ENCODE measurements at places on chromosomes 1 and 21.
A peak's percentile ranks its signal among the peaks of the same experiment; 100 is the strongest.

- DNase-seq: no peak
These were observed 61.9 kb downstream of the TBCE start for GRCh38 chr1:235429143-235429542.

- DNase-seq: no peak
These were observed 84.9 kb upstream of the C21orf91 start for GRCh38 chr21:17903929-17904639.

- DNase-seq: no peak
These were observed 664.6 kb downstream of the NCAM2 start for GRCh38 chr21:21662776-21663175.

GRCh38 chr21:42409366-42409765 is 5.7 kb downstream of the UBASH3A start:
- no peak for DNase-seq

DNA sequence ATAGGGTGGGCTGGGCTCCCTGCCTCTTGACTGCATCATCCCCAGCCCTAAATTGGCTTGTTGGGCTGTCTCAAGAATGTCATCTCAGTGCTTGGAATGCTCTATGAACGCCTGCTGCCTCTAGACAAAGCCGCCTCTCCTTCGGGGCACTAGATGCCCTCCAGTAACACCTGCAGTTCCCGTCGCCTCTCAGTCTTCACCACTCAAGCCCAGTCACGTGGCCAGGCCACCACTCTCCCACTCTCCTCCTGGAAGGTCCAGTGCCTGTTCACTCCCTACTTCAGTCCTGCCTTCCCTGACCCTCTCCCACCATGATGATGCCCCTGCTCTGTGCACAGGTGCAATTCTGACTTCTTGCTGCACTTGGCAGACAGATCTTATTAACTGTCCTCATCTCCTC is 7.0 kb downstream of the TAS1R2 start:
- no peak for DNase-seq

DNA sequence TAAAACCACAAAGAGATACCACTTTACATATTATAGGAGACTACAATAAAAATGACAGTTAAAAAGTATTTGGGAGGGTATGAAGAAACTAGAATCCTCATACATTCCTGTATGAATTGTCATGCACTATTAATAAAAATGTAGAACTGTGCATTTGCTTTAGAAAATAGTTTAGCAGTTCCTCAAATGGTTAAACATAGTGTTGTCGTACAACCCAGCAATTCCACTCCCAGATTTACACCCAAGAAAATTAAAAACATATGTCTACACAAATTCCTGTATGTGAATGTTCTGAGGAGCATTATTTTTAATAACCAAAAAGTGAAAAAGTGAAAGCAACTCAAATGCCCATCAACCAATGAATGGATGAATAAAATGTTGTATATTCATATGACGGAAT is 23.1 kb upstream of the PDE4B start:
- no peak for DNase-seq

DNA sequence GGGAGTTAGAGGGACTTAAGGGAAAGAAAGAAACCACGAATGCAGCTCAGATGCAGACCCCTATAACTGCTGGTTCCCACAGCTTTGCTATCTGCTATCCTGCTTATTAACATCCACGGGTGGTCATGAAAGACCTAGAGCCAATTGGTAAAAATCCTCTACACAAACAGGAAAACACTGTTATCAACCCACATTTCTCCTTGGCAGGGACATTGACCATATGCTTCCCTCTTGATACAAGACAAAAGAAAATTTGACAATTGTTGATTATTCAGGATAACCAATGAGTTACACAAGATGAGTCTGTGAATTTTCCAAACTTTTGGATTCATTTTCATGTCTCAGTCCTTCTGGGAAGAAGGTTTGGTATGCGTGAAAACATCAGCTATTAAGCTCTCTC is 90.4 kb downstream of the TIAM1 start:
- DNase-seq: peak; percentile 80

Measured in cerebellar nuclear complex (tissue), 1 donor.